ENCODE measurements at places on chromosomes 16 and 17.

- DNase-seq = no peak
These were observed 108.9 kb downstream of the MAP2K6 start for GRCh38 chr17:69523244-69523861.

DNA sequence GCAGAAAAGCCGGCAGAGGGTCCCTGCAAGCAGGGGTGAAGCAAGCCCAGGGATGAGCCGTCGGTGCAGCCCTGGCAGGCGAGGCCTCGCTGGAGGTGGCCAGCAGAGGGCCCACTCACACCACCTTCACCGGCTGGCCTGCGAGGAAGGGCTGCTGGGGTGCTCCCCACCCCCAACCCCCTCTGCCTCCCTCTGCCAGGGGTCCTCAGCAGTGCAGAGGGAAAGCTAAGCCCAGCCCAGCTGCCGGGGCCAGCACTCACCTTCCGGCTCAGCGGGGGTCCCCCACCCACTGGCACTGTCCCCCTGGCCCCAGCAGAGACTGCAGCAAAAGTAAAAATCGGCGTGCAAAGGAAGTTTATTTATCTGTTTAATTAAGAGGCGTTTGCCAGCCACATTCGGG, 113.4 kb downstream of the ENGASE start:
- DNase-seq = no peak

DNA sequence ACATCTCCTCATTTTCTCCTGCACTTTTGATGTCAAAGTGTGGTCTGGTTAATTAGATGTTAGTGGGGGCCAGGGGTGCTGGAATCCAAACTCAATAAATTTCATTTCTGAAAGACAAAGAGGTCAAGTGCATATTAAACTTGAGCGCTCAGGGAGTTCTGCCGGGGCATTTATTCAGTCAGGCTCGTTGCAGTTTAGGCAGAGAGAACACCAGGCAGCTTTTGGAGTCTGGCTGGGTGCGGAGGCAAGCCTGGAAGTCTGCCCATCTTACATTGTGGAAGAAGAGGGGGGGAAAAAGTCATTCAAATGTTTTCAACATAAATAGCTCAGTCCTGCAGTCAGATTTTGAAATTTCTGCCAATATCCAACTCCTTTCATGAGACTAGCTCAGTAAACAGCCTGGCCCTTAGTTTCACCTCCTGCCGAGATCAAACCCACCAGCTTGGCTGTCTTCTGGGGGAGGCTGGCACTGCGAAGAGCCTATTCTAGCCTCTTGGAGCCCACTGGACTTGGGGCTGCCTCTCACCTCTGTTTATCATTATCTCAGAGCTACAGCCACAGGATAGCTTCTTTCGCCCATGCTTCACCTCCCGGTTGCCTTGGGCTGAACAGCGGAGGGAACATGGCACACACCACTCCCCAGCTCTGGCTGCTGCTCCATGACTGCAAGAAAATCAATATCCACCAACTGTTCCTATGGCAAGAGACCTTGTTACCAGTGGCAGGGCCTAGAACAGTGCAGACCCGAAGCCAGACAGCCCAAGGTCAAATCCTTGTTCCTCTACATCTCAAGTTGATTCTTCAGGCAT, 177.4 kb upstream of the CDH5 start:
- no peak for DNase-seq

DNA sequence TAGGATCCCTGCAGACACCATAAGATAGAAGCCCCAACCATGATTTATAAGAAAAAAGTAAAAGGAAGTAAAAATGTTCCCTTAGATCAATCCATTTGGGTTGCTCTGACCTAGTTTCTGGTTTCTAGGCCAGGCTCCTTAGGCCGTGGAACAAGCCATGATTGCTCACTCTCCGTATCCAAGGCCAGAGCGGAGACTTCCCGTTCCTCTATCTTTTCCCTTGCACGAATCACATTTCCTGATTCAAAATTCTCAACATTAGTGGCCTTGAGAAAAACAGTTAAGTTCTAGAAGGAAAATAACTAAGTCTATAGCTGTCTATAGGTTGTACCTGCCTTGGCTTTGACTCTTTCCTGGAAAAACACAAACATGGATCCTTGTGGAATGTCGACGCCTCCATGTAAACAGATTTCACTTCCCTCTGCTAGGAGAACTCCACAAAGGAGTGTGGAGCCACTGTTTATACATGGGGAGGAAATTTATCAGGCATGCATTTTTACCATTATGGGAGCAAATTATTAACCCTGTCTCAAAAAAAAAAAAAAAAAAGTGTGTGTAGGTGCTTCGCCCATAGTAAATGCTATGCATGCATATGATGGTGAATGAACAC, 149.6 kb downstream of the ZFHX3 start:
- DNase-seq = no peak

- no peak for DNase-seq
These were observed 484.0 kb upstream of the ERCC4 start for GRCh38 chr16:13435873-13436474.

DNA sequence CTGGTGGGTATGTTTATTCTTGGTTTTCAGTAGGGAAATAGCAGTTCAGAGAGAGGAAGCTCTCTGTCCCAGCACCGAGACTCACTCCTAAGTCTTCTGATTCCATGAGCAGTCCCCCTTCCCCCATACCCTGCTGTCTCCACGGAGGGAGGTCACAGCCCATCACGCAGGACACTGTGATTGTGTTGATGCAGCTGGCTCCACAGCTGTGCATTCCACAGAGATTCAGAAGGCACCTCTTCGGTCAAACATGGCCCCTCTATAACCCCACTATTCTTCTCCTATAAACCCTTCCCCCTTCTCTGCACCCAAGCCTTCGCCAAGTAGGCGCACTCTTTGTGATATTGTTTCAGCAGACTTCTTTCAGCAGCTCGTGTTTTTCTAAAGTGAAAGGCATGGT, 104.3 kb upstream of the HLF start:
- DNase-seq = no peak

GRCh38 chr17:29357821-29358232, 32.3 kb upstream of the TAOK1 start:
- no peak for DNase-seq

- DNase-seq = no peak
These were observed 481 bp downstream of the HEXIM2 start for GRCh38 chr17:45162025-45162687.

DNA sequence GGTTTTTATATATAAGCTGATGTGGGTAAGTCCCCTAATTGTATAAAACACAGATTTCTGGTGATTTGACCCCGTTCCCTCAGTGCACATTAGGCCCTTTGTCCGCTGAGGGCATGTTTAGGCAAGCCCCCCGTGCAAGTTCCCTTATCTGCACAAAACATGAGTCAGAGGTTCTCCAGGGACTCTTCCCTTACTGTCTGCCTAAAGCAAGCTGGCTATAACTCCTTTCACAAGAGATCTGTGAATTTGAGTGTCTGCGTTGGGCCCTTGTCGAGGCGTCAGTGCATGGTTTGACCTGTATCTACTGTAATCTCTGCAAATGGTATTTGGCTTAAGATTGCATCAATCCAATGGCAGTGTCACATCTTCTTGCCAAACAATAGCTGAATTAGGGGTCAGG, 712.8 kb downstream of the CDH8 start:
- no peak for DNase-seq
